Right lung (tissue), 10 donors: ENCODE measurements at places on chromosomes 4 and X. TPM values are rescaled to one million over a fixed set of nuclear protein-coding genes. Genes with fewer than 3 reads are reported as not detected.
A peak's percentile ranks its signal among the peaks of the same experiment; 100 is the strongest.

Gene GUCY1B1
- polyA plus RNA-seq = 41.9 TPM

Gene SYTL5
- 4.1 TPM for polyA plus RNA-seq

Gene SPARCL1
- polyA plus RNA-seq = 489 TPM

Gene GDPD2
- polyA plus RNA-seq = 0.14 TPM

Gene PRRG1
- 14.5 TPM for polyA plus RNA-seq

Gene GAB1
- polyA plus RNA-seq = 96.1 TPM

Gene PTCHD1
- polyA plus RNA-seq = 0.15 TPM

Gene ALAS2
- 52.6 TPM for polyA plus RNA-seq

Gene RASL11B
- polyA plus RNA-seq = 20.7 TPM

DNA sequence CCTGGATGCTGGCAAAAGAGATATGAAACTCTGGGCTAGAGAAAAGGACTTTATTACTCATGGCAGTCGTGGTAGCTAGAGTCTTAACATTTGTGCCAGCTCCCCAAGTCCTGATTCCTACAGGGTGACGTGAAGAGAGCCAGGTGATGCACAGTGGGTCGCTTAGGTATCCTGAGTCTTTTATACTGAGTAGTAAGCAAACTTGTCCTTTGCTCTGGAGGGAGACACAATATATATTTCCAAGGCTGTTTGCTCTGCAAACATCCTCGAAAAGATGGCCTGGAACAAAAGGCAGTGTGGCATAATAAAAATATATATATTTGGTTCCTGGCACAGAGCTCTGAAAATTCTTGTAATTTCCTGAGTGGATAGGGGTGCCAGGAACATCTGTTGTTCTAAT is 23.0 kb downstream of the ZNF81 start:
- DNase-seq = no peak

- DNase-seq = no peak
These were observed 377 bp downstream of the CHRNA9 start for GRCh38 chr4:40335525-40335894.

GRCh38 chr4:146123231-146123630 is 52.3 kb upstream of the LSM6 start:
- no peak for DNase-seq

DNA sequence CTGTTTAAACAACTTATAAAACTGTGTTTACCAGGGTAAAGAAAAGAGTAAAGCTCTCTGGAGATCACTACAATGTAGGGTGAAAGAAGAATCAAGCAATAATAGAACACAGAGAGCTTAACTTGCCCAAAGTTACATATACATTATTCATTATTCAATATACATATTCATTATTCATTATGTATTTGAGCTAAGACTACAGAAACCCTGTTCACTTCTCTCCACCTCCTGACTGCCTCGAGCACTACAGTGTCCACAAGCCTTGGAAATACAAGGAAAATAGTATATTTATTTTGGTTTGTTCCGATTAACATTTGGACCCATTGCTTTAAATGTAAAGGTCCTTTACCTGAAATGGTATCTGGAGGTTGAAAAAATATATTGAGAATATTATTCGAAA is 35.9 kb upstream of the ELF2 start:
- DNase-seq = no peak

GRCh38 chrX:108664701-108665100 is 71.7 kb downstream of the IRS4 start:
- no peak for DNase-seq

DNA sequence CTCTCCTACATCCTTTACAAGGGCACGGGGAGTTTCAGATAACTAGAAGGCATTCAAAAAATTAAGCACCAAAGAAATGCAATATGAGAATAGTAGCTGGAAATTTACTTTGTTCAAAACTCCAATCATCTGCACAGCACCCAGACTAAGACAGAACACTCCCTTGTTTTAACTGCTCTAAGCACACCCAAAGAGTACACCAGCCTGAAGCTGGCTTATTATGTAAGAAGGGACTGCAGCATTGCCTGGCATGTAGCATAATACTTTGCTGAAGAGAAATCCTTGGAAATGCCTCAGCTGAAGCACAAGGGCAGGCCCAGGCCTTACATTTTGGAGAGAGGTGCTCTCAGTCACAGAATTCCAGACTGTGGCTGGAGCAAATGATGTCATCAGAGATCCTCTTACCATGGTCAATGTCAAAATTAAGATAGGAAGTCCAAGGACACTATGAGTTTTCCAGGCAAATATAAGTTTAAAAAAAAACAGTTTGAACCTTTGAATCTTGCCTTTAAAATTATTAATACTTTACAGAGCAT is 14.8 kb downstream of the ARHGEF6 start:
- no peak for DNase-seq

DNA sequence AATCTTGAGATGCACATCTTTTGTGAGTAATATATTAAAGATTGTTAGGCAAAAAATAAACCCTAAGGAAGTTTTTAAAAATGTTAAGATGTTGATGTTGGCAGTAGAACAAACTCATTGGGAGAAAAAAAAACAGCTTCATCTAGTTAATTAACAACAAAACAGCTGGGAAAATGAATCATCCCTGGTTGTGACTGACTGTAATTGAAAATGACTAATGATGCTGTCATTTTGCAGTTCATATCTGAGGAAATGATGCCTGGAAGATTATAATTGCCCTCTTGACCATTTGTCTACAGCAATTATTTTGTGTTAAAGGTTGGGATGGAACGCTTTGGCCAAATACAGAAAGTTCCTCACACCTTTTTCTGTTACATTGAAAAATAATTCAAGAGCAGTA is 760.4 kb upstream of the FTHL17 start:
- no peak for DNase-seq

- peak; percentile 21 for DNase-seq
These were observed 304 bp upstream of the SPIN2A start for GRCh38 chrX:57137501-57137900.

- DNase-seq = no peak
These were observed 44.9 kb upstream of the ADAMTS3 start for GRCh38 chr4:72613959-72614358.

DNA sequence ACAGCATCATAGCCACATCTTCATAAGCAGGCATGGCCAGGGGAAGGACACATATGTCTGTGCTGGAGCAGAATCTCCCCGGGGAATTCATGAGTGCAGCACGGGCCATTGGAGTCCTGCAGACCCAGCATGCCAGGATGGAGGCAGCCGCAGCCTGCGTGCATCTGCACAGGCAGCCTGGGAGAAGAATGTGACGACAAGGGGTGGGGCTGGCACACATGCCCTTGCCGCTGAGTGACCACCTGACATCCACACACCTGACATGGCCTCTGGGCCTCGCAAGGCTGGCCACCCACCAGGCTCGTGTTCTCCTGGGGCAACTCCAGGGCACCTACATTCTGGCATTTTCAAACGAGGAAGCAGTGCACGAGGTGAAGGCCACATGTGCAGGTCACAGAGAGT is 66.2 kb upstream of the AFAP1 start:
- DNase-seq = no peak

GRCh38 chr4:154560419-154560801 is 2.4 kb upstream of the FGB start:
- no peak for DNase-seq

- DNase-seq = no peak
These were observed 48.0 kb upstream of the TRIM2 start for GRCh38 chr4:153156263-153156662.

DNA sequence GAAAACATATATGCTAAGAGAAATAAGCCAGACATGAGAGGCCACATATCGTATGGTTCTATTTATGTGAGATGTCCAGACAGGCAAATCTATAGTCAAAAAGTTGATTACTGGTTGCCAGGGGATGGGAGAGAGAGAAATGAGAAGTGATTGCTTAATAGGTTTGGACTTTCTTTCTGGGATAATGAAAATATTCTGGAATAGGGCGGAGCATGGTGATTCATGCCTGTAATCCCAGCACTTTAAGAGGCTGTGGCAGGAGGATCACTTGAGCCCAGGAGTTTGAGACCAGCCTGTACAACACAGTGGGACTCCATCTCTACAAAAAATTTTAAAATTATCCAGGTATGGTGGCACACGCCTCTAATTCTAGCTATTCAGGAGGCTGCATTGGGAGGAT is 22.4 kb downstream of the RBM47 start:
- no peak for DNase-seq

DNA sequence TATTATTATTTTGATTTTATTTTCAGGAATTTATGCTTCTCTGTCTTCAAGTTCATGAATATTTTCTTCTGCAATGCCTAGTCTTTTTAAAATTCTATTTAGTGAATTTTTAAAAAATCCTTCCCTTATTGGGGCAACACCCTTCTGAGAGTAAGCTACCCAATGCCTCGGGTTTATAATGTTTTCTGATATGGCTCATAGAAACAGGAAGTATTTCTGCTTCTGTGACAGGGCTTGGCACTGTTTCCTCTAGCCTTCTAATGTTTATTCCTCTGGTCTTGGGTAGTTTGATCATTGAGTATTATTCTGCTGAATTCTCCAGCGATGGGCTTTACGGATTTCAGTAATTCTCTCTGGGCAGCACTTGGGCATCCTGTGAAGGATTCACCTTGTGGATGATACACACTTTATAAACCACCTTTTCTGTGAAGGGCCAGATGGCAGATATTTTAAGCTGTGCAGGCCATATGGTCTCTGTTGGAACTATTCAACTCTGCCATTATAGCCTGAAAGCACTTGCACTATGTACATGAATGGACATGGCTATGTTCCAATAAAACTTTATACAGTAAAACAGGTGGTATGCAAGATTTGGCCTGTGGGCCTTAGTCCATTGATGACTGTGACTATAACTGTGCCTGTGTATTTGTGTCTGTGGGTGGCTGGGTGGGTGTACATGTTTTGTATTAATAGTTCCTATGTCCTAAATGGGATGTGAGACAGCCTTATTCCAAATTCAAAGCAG is 95.9 kb upstream of the FAT1 start:
- no peak for DNase-seq

GRCh38 chrX:53714580-53715345 is 28.2 kb upstream of the HUWE1 start:
- peak; percentile 21 for DNase-seq

DNA sequence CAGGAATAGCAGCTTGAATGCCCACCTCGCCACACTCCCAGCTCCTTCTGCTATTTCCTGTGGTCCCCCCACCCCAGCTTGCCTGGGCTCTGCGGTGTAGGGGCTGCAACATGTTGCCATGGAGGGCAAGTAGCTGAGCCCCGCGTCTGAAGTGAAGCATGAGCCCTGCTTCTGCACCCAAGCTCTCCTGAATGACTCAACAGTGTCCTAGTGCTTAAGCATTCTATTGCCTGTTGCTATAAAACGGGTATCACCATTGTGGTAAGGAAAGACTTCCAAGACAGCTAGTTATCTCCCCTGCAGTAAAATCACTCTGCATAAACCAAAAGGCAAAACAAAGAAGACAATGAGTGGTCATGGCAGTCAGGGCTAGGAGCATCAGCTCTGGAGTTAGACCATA is 31.4 kb upstream of the SPATA4 start:
- DNase-seq = no peak

DNA sequence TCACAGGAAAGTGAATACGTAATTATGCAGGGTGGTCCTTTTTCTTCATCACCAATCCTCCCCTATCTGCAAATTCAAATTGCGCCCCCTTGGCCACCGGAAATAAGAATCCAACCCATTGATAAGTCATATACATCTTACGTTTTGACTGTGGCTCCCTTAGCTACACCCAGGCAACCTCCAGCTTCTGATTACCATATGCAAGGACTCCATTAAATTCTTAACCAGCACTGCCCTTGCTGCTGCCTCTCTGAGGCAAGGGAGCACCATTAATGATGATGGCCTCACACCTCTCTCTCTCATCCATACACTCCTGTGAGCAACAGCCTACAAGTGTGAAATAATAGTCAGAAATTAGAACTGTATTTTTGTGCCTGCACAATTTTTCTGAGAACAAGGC is 106.0 kb upstream of the NOCT start:
- no peak for DNase-seq

DNA sequence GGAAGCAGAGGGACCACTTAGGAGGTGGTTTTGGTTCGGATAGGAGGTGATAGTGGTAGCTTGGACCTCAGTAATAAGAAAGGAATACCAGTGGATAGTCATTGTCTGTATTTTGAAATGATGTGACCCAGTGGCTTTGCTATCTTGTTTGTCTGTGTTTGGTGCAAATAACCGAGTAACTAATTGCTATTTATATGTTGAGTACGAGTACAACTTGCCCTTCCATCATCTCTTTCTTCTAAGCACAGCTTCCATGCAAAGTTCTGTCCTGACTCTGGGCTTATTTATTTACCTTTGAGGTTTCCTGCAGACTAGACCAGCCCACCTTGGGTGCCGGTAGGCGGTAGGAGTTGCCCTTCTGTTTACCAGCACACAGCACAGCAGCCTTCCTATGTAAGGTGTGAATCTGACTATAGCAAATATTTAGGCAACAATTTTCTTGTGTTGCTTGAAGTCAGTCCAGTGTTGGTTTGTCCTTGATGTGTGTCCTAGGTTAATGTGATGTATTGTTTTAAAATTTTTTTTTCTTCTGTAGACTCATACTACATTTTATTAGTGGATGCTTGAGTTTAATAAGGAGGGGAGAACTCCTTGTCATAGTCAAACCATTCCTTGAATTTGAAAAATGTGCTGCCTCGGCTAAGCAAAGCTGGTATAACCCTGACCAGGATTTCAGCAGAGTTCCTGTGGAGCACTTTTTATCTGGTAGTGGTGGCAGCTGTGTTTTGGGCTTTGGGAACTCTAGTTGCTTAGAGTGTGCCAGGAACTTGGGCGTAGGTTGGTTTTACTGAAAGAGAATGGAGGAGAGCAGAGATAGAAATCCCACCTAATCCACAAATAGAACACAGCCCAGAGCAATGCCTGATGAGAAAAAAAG is 21.9 kb downstream of the PTTG2 start:
- no peak for DNase-seq

DNA sequence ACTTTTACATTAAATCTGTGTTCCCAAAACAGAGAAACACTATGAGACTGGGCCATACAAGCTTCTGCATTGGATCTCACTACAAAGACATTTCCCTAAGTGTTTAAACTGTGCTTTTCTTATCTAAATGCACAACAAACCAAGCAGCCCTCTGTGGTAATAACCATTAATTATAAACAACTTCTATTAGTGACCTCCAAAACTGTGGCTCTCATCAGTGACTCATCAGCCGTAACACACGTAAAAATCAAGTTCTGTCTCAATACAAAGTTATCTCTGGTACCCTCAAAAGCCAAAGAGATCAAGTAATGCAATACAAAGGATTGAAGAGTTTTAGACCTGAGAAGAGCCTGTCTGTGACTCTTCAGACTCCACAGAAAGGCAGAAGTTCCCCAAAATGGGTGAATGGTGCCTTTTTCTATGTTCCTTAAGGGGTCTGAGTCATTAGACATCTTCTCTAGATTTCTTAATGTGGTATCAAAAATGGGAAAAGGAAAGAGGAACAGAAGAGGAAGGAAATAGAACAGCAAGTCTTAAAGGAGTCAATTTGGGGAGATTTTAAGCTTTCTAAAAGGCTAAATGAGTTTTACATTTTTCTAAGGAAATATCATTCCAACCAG is 189.8 kb upstream of the PPP1R2C start:
- DNase-seq = no peak

DNA sequence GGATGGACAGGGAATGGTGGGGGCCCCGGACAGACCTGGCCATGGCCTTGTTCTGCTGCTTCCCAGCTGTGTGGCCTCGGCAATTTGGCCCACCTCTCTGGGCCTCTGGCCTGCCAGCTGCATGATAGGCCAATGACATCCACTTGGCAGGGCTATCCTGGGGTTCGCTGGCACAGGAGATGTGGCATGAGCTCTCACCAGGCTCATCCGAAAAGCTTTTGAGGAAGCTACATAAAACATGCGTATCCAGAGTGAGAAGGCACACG is 18.1 kb downstream of the SH3TC1 start:
- no peak for DNase-seq

- no peak for DNase-seq
These were observed 167.8 kb downstream of the ZNF330 start for GRCh38 chr4:141388481-141388880.

- no peak for DNase-seq
These were observed 56.6 kb downstream of the ZNF827 start for GRCh38 chr4:145881989-145882388.
